Cardiac muscle cell (in vitro differentiated cells and primary cell): ENCODE measurements at places on chromosomes 5 and 9. TPM values are rescaled to one million over a fixed set of nuclear protein-coding genes. Genes with fewer than 3 reads are reported as not detected.
A peak's percentile ranks its signal among the peaks of the same experiment; 100 is the strongest.

C9orf50 gene
- 1.8 and 2.5 TPM in 2 replicates for total RNA-seq

ANKRD20A1 gene
- 0.07 and 0.12 TPM in 2 replicates for total RNA-seq

SPATA31D4 gene
- not detected in 2 replicates for total RNA-seq

- DNase-seq = no peak
These were observed 28.9 kb upstream of the GLIS3 start for GRCh38 chr9:4328723-4329122.

- no peak for DNase-seq
These were observed 59.0 kb downstream of the USP20 start for GRCh38 chr9:129894120-129894823.

DNA sequence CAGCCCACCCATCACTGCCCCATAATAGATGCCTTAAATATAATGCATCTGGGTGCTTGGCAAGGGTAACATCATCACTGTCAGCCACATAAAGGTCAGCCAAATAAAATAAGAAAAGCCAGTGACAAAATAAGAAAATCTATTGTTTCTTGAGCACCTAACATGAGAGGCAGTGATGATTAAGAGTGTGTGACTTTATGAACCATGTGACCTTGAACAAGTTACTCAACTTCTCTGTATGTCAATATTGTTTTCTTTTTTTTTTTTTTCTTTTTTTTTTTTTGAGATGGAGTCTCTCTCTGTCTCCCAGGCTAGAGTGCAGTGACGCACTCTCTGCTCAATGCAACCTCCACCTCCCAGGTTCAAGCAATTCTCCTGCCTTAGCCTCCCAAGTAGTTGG, 98.7 kb downstream of the CDK5RAP2 start:
- no peak for DNase-seq

DNA sequence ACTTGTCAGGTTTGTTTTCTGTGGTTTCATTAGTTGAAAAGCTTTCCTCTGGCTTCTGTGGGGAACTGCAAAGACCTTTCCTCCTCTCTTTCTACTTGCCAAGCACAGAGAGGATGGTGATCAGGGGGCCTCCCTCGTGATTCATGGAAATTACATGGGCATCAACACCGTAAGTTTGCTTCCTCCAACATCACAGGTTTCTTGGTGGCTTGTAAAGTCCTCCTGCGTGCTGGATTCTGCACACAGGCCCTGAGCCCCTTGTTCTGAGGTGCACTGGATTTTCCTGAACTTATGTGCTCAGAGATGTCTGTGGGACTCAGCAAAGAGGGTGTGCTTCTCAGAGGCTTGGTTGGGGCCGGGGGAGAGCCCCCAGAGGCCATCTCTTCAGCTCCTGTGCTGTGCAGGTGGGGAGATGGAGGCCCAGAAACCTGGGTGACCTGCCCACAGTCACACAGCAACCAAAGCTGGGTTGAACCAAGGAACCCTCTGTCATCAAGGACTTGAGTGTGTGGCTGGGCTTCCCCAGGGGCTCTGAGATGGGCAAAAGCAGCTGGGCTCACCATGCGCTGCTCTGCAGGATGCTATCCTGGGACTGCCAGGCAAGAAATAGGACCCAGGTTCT, 36.5 kb downstream of the RGS3 start:
- no peak for DNase-seq

- DNase-seq = no peak
These were observed 50.4 kb downstream of the PPIC start for GRCh38 chr5:122985954-122986721.

- DNase-seq = no peak
These were observed 1819.8 kb upstream of the C9orf72 start for GRCh38 chr9:29393064-29393463.

DNA sequence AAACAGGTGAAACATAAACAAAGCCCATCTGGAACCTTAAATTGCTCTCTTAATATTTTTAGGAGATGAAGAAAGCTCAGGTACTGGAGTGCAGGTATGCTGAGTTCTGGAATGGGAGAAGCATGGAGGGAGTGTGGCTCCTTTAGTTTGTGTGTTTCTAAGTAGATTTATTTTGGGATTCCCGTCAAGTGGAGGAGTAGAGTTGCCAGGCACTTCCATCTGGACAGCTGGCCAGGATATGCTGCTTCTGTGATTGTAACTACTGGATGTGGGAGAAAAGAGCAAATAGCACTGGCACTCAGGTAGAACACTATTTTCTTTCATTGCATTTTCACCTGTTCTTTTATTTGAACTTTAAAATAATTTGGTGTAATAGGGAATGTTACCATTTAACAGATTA, 182.3 kb upstream of the MAST4 start:
- DNase-seq = no peak

- peak; percentile 75 for DNase-seq
These were observed 76.0 kb downstream of the FCHO2 start for GRCh38 chr5:73031839-73032238.

GRCh38 chr5:171623551-171624097, 162.0 kb upstream of the SMIM23 start:
- no peak for DNase-seq

GRCh38 chr5:106755789-106756188, 914.9 kb downstream of the EFNA5 start:
- no peak for DNase-seq

DNA sequence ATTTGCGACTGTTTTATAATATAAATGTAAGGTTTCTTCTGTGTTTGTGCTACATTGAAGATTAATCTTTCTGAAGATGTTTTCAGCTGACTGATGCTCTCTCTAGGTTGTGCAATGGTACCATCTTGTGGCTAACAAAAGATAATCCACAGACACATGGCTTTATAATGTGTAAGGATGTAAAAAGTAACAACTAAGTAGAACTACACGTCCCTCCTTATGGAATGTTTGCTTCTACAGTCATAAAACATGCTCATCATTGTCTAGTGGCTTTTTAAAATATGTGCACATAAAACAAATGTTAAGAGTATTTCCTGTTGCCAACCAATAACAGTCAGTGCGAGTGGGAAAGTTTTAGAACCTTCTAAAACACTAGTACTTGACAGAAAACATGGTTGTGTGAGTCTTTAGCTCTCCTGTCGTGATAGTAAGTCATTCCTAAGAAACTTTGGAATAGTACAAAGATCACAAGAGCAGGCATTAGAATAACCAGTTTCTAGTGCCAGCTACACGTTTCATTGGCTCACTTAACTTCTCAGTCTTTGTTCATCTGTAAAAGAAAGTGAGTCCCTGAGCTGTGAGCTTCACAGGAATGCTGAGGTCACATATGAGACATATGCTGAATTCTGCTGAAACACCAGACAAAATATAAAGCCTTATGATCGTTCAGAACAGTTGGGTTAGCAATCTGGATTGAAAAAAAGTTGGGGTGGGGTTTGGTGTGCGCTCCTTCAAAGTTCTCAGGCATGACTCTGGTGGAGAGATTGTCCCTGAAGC, 75.7 kb upstream of the GLIS3 start:
- DNase-seq = peak; percentile 38

GRCh38 chr9:136711751-136712689, at the start of gene DIPK1B:
TSS of gene DIPK1B (plus strand) at chr9:136712572. CDS start at chr9:136712666, 94 bp downstream.
- DNase-seq = peak; percentile 80

DNA sequence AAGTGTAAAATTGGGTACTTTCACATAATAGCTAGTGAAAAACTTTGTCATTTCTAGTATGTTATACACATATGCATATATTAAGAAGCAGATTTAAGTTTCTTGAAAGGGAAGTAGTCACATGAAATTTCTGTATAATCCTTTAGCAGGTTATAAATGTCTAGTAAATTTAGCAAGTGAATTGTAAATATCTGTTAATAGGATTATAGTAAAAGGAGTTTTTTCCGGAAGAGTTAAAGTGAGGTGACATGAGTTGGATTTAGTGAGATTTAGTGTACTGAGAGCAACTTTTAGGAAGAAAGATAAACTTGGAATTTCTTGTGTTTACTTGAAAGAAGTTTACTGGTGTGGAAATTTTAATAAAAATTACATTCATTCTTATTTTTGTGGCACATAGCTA, 38.4 kb downstream of the SPIN1 start:
- DNase-seq = no peak

GRCh38 chr9:90290716-90291485, 351.7 kb downstream of the DIRAS2 start:
- DNase-seq = peak; percentile 59

- DNase-seq = no peak
These were observed 2.6 kb downstream of the INVS start for GRCh38 chr9:100101608-100102007.

DNA sequence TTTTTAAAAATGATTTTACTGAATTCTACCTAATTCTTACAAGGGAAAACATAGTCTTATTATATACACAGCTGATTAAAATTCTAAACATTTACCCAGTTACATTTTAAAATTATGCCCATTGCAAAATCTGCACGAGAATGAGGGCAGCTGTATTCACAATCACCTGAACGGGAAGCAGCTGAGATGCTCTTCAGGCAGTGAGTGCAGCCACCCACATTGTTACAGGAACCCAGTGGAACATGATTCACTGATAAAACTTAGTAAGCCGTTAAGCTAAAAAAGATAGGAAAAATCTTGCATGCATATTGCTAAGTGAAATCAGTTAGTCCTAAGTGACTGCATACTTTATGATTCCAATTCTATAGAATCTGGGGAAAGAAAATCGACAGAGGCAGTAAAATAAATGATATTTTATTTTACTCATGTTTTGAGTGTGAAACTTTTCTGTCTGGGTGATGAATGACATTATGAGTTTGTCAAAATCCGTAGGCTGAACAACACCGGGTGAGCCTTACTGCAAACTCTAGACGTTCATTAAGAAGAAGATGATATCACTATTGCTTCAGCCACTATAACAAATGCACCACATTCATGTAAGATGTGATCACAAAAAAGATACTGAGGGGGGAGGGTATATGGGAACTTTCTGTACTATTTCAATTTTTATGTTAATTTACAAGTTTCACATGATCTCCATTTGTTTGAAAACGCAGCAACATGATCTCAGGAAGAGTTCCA, 39.1 kb upstream of the FLT4 start:
- no peak for DNase-seq

DNA sequence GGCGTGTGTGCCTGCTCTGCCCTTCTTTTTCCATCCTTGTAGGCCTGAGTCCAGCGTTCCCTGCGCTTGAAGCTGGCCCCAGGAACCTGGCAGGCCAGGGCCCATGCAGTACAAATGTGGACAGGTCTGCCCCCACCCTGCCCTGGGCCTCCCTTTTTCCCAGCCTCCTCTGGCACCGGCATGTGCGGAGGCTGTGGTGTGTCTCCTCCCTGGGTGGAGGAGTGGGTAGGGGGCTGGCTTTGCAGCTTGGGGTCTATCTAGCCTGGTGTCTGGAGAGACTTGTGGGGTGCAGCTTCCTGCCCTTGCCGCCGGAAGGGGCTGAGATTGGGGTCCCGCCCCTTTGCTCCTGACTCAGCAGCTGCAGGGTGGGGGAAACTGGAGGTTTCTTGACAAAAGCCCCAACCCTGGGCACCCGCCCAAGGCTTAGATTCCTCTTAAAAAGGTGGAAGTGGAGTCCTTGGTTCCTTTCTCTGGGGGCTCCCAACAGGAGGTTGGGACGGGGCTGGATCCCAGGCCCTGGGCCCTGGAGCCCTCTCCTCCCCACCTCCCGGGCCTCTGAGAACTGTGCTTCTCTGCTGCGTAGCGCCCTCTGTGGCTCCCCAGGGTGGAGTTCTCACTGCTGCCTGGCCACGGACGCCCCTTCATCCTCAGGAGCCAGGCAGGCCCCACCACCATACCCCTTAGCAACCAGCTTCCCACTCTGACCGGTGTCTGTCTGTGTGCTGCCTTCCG, 18.0 kb downstream of the RXRA start:
- DNase-seq = no peak

DNA sequence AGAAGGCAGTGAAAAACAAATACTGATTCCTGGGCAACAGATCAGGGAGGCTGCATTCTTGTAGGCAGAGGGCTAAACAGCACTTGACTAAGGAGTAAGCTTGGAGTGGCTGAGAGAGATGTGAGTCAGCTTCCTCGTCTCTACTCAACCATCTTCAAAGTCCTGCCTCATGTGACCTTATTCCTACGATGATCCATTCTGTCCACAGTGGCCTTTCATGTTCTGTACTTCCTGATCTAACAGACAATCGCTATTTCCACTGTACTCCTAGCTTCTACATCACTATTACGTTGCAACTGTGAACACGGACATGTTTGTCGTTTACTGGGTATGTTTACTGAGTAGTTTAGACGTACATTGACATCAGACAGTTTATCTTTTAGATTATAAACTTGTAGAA, 365.4 kb downstream of the ARL15 start:
- peak; percentile 14 for DNase-seq

- no peak for DNase-seq
These were observed 151.7 kb upstream of the ELL2 start for GRCh38 chr5:96113170-96113939.

GRCh38 chr9:129932303-129933151, 97.3 kb downstream of the USP20 start:
- no peak for DNase-seq

DNA sequence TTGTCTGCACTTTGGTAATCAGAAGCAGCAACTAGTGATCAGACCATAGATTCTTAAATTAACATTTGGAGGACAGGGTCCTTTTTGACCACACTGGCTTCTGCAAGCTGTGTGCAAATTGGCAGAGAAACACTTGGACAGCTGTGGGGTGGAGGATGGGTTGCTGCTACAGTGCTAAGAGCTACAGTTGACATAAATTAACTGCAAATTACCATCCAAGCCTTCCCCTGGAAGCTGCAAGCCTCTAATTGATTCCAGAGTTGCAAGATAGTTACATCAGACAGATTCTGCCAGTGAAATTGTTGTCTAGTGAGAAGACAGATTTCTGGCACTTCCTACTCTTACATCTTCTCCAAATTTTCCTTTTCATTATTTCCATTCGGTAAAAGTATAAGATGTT, 517.7 kb downstream of the DIRAS2 start:
- peak; percentile 19 for DNase-seq

DNA sequence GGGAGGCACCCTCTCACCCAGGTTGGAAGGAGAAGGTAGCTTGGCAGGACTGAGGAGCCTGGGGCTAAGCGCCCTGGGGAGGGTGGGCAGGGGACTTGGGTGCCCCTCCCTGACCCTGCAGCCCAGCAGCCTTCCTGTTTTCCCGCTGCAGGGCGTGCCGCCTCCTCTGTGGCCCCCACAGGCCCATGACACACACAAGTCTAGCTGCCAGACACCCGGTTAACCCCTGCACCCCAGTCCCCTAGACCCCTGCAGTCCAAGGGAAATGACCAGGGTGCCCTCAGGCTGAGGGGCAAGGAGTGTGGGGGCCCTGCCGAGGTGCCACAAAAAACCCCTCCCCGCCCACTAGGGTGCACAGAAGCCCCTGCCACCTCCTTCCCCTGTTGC, 33.0 kb downstream of the GOLGA2 start:
- no peak for DNase-seq

DNA sequence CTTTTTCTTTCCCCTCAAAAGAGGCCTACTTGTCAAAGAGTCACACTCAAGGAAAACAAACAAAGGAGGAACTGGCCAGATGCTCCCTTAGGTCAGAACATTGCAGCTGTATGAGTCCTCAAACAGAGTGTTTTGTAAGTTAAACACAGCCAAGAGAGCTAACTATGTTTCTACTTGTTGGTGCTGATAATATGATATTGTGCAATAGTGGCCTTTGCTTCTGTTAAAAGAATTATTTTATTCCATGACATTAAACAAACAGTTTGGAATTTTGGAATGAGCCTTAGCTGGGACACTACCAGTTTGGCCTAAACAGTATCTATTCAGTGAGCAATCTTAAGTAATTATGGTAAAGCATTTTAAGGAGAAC, 56.0 kb upstream of the TPD52L3 start:
- DNase-seq = no peak
